ENCODE measurements at places on chromosomes 5 and 9. TPM values are rescaled to one million over a fixed set of nuclear protein-coding genes. Genes with fewer than 3 reads are reported as not detected.

The SV2C gene
- 0.05 TPM for total RNA-seq

The GZMA gene
- total RNA-seq: 2.6 TPM

The NR6A1 gene
- total RNA-seq: 14.5 TPM

The GTF2H2C gene
- 39.4 TPM for total RNA-seq

GRCh38 chr9:21605489-21605931, 123.4 kb upstream of the IFNE start:
- DNase-seq: peak; percentile 99
- H3K27ac ChIP-seq: peak overlapping the region; percentile 50
- H3K27me3 ChIP-seq: no peaks in the 10 kb centered on the region
- H3K36me3 ChIP-seq: no peaks in the 10 kb centered on the region
- peaks cover 20% of the 10 kb centered on the region for H3K4me1 ChIP-seq
- H3K4me3 ChIP-seq: no peak overlapping the region

GRCh38 chr9:26800322-26800721, 92.3 kb downstream of the CAAP1 start:
- H3K4me1 ChIP-seq: no peaks in the 10 kb centered on the region
- DNase-seq: no peak
- no peaks in the 10 kb centered on the region for H3K27me3 ChIP-seq
- no peak overlapping the region for H3K27ac ChIP-seq
- H3K4me3 ChIP-seq: no peak overlapping the region

DNA sequence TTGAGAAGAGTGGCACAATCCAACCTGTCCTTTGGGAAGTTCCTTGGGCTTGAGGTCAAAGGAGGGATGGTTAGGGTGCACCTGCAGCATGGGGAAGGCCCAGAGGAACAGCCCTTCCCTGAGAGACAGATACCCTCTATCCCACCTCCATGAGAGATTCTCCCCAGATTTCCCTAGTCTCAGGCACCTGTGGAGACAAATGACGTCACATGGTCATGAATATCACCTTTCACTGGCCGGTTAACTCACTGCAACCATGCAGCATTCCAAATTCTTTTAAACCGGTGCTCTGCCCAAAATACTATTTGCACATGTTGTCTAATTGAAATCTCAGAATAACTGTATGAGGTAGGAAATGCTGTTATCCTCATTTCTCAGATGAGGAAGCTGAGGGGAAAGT, 15.6 kb upstream of the TRIO start:
- no peaks in the 10 kb centered on the region for H3K4me1 ChIP-seq
- H3K4me3 ChIP-seq: no peak overlapping the region
- no peak for DNase-seq
- H3K27me3 ChIP-seq: no peaks in the 10 kb centered on the region

- H3K4me3 ChIP-seq: no peak overlapping the region
- peak; percentile 91 for DNase-seq
- peaks cover 20% of the 10 kb centered on the region for H3K4me1 ChIP-seq
- H3K36me3 ChIP-seq: no peaks in the 10 kb centered on the region
- peak overlapping the region; percentile 55 for H3K27ac ChIP-seq
Measured at GRCh38 chr9:116450378-116451139, 236.5 kb upstream of the TRIM32 start.

GRCh38 chr5:171494452-171495121, 75.1 kb downstream of the FGF18 start:
- H3K36me3 ChIP-seq: no peaks in the 10 kb centered on the region
- H3K27me3 ChIP-seq: no peaks in the 10 kb centered on the region
- H3K4me3 ChIP-seq: no peak overlapping the region
- peaks cover 17% of the 10 kb centered on the region for H3K4me1 ChIP-seq
- peak; percentile 77 for DNase-seq

DNA sequence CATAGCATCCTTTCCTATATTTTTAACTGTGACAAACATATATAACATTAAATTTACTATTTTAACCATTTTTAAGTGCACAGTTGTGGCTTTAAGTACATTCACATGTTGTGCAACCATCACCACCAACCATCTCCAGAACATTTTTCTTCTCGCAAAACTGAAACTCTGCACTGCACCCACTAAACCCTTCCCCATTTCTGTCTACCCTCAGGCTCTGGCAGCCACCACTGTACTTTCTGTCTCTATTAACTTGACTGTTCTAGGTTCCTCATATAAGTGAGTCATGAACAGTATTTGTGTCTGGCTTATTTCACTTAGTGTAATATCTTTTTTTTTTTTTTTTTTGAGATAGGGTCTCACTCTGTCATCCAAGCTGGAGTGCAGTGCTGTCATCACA, 25.5 kb downstream of the KCNMB1 start:
- no peaks in the 10 kb centered on the region for H3K36me3 ChIP-seq
- DNase-seq: no peak
- H3K4me1 ChIP-seq: no peaks in the 10 kb centered on the region
- H3K4me3 ChIP-seq: no peak overlapping the region
- H3K27me3 ChIP-seq: no peaks in the 10 kb centered on the region

DNA sequence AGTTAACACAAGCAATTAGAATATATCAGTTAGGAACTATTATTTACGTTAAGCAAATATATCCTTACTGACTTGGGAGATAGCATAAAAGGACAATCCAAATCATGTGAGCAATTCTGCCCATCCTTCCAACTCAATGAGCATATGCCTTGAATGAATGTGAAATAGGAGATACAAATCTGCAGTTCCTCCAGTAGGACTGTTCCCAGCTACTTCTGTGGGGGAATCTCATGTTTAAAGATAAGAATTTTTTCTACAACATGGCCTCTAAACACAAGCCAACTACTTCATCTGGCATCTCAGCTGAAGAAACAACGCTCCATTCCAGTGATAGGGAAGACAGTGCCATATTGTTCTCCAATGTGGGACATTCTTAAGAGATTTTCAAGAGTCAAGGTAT, 110.7 kb upstream of the NIPBL start:
- H3K4me1 ChIP-seq: no peaks in the 10 kb centered on the region
- no peak overlapping the region for H3K4me3 ChIP-seq
- DNase-seq: no peak
- no peaks in the 10 kb centered on the region for H3K27me3 ChIP-seq

DNA sequence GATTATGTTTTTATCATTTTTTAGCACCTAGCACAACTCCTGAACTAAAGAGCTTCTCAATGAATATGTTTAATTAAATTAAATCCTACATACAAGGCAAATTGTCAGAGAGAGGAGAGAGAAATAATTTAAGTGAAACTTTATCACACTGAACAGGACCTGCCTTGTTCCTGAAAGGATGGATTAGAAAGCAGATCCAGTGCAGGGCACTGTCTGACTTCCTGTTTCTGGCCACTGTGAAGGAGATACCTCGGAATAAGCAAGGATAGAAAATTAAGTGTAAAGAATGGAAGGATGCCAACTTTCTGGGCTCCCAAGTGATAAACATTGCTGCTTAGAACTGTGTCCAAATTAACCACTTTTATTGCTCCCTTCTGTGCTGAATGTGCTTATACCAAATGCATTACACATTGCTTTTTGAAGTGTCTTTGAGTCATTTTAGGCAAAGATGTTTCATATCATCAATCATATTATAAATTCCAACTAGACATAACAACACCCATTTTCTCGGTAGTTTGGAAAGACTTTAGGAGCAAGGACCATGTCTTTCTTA, 89.1 kb upstream of the SPDL1 start:
- no peaks in the 10 kb centered on the region for H3K36me3 ChIP-seq
- no peak overlapping the region for H3K4me3 ChIP-seq
- no peak overlapping the region for H3K27ac ChIP-seq
- H3K4me1 ChIP-seq: no peaks in the 10 kb centered on the region
- peak; percentile 4 for DNase-seq
- no peaks in the 10 kb centered on the region for H3K27me3 ChIP-seq

GRCh38 chr5:150468206-150468605, 18.7 kb upstream of the RPS14 start:
- no peak overlapping the region for H3K27ac ChIP-seq
- H3K27me3 ChIP-seq: no peaks in the 10 kb centered on the region
- peaks cover 28% of the 10 kb centered on the region for H3K4me1 ChIP-seq

- no peak overlapping the region for H3K4me3 ChIP-seq
- H3K36me3 ChIP-seq: no peaks in the 10 kb centered on the region
- DNase-seq: peak; percentile 10
Measured at GRCh38 chr9:103397868-103398600, 402.9 kb downstream of the CYLC2 start.

DNA sequence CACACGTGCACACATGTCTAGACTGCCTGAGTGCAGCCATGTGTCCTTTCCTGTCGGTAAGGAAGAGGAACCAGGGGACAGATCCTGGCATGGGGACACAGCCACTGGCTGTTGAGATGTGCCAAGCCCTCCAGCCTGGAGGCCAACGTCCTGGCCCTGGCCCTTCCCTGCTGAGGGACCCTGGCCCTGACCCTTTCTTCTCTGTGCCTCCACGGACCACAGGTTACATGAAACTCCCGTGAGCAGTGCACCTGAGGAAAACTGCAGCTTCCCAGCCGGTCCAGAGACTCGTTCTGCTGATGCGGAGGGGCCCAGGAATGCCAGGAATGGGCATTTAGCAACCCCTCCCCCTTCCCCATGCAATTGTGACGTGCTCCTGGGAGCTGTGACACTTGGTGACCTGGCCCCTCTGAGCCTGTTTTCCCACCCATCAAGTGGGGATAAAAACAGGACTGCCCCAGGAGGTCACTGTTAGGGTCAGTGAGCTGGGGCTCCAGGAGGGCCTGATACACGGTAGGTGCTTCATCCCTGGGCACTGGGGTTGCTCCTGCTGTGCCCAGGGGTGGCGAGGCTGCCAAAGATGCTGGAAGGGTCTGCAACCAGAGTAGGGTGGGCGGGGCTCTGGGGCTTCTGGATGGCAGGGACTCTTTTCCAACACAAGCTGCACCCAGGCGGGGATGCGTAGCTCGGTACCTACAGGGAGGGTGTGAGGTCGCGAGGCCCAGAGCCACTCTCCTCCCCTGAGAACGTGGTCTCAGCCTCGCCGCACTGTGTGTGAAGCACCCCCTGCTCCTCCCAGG, 151.5 kb downstream of the C9orf50 start:
- no peak for DNase-seq
- no peak overlapping the region for H3K4me3 ChIP-seq
- H3K4me1 ChIP-seq: peaks cover 34% of the 10 kb centered on the region
- H3K27me3 ChIP-seq: no peaks in the 10 kb centered on the region

DNA sequence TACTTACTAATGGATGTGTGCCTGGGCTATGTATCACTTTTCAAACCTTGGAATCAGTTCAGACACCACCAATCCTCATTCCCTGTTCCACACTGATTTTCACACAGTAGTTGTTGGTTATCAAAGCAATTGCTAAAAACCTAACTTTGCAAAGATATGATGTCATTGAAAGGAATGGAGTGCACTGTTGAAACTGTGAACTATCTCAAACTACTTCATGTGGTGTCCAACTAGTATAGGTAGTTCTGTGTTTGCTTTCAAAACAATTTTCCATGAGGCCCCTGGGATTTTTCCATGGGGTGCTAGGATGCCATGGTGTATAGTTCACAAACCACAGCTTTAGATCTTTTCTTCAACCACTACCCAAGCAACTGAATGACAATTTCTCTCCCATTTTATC, 17.8 kb downstream of the INIP start:
- no peaks in the 10 kb centered on the region for H3K27me3 ChIP-seq
- H3K4me3 ChIP-seq: no peak overlapping the region
- no peak overlapping the region for H3K27ac ChIP-seq

DNA sequence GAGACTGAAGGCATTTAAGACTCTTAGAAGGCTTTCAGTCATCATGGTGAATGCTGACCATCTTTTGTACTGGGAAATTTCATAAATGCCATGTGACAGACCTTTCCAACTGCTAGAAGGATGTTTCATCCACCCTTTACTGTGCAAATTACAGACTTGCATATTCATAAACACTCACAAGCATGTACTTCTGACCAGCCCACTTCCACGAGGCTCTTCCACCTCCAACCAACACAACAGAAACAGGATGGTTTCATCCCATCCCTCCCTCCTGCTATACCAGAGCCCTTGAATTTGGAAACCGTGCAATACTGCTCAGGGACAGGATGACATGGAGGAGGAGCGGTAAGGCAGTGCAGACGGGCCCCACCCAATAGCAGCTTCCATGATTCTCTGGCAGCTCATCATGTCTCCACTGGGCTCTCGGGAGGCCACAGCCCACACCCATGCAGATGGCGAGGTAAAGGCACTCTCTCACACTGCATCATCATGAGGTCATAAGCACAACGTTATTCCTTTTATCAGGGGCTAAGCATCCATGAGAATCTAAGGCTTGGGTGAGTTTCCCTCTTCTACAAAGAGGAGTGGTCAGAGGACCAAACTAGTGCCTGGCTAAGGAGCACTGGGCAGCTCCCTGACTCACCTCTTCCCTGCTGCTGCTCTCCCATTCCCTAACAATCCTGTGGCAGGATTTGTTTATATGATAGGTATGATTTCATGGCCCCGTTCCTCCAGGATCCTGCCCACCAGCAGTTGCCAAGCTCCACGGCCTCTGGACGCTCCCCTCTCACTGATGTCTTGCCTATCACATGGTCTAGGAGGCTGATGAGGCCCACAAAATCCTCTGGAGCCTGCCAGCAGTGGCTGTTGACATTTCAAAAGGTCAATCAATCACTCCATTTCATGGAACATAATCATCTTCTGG, 94.4 kb upstream of the FSTL4 start:
- peak; percentile 47 for DNase-seq
- H3K27ac ChIP-seq: no peak overlapping the region
- H3K4me1 ChIP-seq: no peaks in the 10 kb centered on the region
- no peak overlapping the region for H3K4me3 ChIP-seq
- no peaks in the 10 kb centered on the region for H3K27me3 ChIP-seq

GRCh38 chr5:17260549-17260948, 43.1 kb downstream of the BASP1 start:
- DNase-seq: no peak
- peaks cover 18% of the 10 kb centered on the region for H3K4me1 ChIP-seq
- H3K4me3 ChIP-seq: no peak overlapping the region
- H3K27me3 ChIP-seq: no peaks in the 10 kb centered on the region
- H3K27ac ChIP-seq: no peak overlapping the region

DNA sequence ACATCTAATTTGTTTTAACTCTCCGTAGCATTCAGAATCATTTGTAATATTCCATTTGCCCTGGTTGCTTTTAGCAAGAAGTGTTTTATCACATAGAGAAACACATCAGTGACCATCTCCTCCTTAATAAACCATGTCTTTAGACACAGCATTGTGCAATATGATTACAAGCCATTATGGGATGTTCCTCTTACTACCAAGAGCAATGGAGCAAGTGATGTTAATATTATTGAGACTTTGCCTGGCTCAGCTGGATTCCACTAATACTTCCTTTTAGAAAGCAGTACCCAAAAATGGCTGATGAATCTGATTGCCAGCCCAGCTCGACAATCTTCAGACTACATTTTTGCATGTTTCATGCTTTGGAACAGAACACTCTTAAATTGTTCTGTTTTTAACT, 364.2 kb downstream of the OSTF1 start:
- no peak overlapping the region for H3K4me3 ChIP-seq
- no peaks in the 10 kb centered on the region for H3K27me3 ChIP-seq
- H3K4me1 ChIP-seq: no peaks in the 10 kb centered on the region
